Stimulated activated CD4-positive, alpha-beta T cell treated with anti-CD3 and anti-CD28 coated beads, Interleukin-15, amount 100 ng/mL, for 48 hours (primary cell): ENCODE measurements at places on chromosomes 11 and 22.

GRCh38 chr22:17496841-17497240, 66.5 kb upstream of the SLC25A18 start:
- no peak for DNase-seq

DNA sequence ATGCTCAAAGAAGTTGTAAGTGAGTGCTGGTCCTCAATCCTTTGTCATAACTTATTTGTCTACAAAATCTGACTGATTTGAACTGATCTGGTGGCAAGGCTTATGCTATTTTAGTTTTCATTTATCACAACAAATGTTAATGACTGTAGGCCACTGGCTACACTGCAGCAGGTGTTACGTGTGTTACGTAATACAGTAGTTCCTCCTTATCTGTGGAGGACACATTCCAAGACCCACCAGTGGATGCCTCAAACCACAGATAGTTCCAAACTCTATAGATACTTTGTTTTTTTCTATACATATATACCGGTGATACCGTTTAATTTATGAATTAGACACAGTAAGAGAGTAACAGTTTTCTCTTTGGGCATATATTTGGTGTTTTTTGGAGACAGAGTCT, 7.0 kb downstream of the MADD start:
- no peak for DNase-seq

GRCh38 chr11:102192349-102193066, 82.3 kb downstream of the YAP1 start:
- no peak for DNase-seq

- no peak for DNase-seq
Observed at GRCh38 chr11:123178186-123178585, 16.9 kb downstream of the CLMP start.
